ENCODE measurements at places on chromosomes 2 and 18.

- DNase-seq, result no peak
Measured at GRCh38 chr2:39625193-39625926, 40.4 kb upstream of the TMEM178A start.

GRCh38 chr2:44674473-44675284, 266.8 kb upstream of the SIX3 start:
- DNase-seq, result no peak

GRCh38 chr2:207055257-207055656, 110.5 kb downstream of the KLF7 start:
- no peak for DNase-seq

DNA sequence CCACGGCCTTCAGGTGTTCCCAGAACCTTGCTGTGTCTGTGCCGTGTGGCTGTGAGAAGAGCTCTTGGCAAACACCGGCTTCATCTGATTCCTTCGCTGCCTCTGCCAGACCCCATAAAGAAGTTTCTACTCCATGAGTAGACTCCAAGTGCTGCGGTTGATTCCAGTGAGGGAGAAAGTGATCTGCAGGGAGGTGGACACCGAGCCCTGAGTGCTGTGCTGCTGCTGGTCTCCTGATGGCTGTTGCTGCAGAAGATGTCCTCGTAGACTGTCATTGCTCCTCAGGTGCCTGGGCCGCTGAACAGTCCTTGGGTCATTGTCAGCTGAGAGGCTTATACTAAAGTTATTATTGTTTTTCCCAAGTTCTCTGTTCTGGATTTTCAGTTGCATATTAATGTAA, 19.6 kb downstream of the ASB1 start:
- DNase-seq, result no peak

GRCh38 chr2:74513605-74514367, 464 bp upstream of the TLX2 start:
- DNase-seq, result no peak

- DNase-seq, result no peak
Measured at GRCh38 chr2:167114018-167114417, 225.7 kb downstream of the XIRP2 start.

GRCh38 chr2:237400199-237400598, 13.8 kb downstream of the COL6A3 start:
- DNase-seq, result no peak

- DNase-seq, result no peak
Measured at GRCh38 chr2:33317369-33318007, 159.0 kb upstream of the RASGRP3 start.

DNA sequence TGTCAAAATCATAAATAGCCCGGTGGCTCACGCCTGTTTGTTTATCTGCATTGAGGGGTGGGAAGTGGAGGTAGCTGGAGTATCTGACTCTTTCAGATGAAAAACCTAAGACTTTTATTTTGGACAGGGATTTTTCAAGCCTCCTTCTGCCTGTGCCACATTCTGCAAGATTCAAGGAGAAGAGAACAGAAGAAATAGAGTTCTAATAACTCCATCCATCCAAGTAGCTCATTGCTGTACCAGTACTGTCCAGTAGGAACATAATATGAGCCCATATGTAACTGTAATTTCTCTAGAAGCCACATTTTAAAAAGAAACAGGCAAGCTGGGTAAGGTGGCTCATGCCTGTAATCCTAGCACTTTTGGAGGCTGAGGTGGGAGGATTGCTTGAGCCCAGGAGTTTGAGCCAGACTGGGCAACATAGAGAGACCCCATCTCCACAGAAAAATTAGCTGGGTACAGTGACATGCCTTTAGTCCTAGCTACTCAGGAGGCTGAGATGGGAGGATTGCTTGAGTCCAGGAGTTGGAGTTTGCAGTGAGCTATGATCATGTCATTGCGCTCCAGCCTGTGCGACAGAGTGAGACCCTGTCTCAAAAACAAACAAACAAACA, 35.4 kb upstream of the NT5DC4 start:
- DNase-seq, result no peak

DNA sequence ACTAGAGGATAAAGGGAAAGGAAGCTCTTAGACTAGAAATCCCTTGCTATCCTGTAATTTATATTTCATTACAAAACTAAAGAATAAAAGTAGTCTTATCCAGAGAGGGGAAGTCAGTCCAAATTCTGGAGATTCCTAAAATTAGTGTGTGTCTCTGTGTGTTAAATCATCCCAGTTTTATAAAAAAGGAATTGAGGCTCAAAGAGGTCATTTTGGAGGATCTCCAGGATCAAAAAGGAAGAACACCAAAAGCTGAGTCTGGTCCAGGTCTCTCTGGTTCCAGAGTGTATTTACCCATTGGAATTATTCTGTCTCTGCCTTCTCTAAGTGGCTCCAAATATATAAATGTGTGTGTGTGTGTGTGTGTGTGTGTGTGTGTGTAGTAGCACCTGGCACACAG, 166.7 kb downstream of the NRXN1 start:
- DNase-seq, result no peak

GRCh38 chr2:183505911-183506310, 381.7 kb downstream of the NUP35 start:
- no peak for DNase-seq

DNA sequence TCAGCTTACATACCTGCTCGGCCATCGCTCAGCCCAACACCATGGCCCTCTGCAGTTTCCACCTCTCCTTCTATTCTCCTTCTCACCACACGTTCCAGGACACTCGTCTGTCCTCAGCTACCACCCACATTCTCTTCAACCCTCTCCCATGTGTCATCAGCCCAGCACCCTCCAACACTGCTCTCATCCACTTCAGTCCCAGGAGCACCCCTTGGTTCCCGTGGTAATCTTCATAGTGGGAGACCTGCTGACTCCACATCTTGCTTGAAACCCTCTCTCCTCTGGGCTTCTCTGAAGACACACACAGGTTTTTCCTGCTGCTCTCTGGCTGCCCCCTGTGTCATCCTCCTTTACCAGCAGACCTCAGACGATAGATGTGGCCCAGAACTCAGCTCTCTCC, 228.7 kb downstream of the GBX2 start:
- no peak for DNase-seq

DNA sequence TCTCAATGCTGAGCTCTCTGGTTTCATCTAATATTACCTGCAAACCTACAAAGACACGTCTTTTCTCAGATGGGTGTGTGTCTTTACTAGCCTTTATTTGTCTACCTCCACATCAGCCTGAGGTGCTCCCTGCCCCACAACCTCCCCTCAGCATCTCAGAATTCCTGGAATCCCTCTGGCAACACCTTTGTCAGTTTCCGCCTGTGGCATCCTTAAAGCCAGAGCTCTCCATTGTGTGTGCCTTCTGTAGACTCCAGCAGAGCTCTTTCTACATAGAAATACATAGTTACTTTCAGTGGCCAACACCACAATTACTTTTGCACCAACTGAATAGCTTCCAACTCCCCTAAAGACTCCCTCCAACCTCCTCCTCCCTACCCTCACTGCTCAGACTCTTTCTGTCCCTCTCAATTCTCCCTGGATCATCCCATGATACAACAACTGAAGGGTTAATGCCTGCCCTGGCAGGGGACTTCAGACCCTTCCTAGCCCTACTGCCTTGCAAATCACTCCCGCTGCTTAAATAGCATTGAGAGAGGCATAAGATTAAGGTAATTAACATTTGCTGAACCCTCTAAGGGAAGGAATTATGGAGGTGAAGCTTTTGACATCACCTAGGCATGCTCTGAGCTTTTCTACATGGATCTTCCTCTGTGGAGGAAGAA, 39.6 kb upstream of the RMDN2 start:
- DNase-seq, result no peak

GRCh38 chr2:168698969-168699368, 103.5 kb upstream of the NOSTRIN start:
- peak; percentile 47 for DNase-seq

GRCh38 chr2:138744713-138745112, 35.5 kb downstream of the NXPH2 start:
- peak; percentile 69 for DNase-seq

- DNase-seq, result no peak
Measured at GRCh38 chr2:197307933-197308521, 2.6 kb downstream of the ANKRD44 start.
